ENCODE measurements at places on chromosomes 7 and 10.
A peak's percentile ranks its signal among the peaks of the same experiment; 100 is the strongest.

- no peak for DNase-seq
Observed at GRCh38 chr7:129170441-129171021, 17.9 kb upstream of the SMO start.

GRCh38 chr7:121494516-121494915 lies 98.4 kb upstream of the FAM3C start:
- no peak for DNase-seq

- DNase-seq = peak; percentile 92
Observed at GRCh38 chr10:84308481-84309304, 19.7 kb upstream of the CCSER2 start.

GRCh38 chr10:24622781-24623301 lies 100.8 kb downstream of the ARHGAP21 start:
- DNase-seq = no peak

GRCh38 chr7:14821757-14822480 lies 80.6 kb downstream of the DGKB start:
- peak; percentile 47 for DNase-seq

DNA sequence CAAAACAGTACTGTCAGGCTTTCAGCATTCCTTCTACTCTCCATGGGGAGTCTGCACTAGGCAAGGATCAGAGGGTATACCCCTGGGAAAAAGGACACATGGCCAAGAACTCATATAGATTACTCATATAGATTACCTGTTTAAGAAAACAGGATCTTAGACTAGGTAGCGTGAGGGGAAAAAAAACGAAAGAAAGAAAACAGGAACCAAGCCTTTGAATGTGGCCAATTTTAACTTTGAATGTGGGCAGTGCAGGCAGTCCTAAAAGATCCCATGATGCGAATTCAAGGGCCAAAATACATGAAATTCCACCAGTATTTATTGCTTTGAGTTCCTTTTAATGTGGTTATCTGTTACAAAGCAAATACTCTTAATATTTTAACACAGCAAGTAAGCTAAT lies 108.6 kb upstream of the TAC1 start:
- DNase-seq = no peak

GRCh38 chr7:12258074-12258473 lies 47.0 kb downstream of the TMEM106B start:
- no peak for DNase-seq

GRCh38 chr7:40356312-40356711 lies 221.5 kb downstream of the SUGCT start:
- peak; percentile 32 for DNase-seq

GRCh38 chr7:94133460-94133859 lies 129.3 kb upstream of the BET1 start:
- no peak for DNase-seq

GRCh38 chr10:70934701-70935100 lies 46.3 kb upstream of the PCBD1 start:
- DNase-seq = no peak

DNA sequence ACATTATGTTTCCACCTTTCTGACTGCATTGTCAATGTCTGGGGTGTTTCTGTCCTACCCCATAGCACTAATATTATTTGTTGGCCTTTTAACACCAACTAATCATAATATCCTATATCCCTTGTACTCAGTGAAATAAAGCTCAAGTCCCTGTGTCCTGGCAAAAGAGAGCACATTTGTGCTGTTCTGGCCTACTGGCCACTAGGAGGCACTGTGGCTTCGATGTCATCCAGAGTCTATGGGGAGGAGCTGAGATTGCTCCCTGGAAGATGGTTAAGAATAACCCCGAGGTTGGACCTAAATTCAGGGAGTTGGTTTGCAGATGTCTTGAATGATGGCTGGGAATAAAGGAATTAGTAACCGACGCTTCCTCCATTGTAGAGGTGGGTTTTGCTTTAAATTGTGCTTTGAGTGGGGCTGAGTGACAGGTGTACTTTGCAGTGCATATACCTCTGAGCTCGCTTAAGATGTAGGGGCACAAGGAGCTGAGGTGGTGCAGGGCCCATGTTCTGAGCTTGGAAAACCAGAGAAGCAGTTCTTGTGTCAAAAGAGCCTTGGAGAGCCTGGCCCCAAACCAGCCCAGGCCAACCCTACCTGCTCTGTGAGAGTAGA lies 191.2 kb upstream of the PRSS1 start:
- DNase-seq = peak; percentile 71

DNA sequence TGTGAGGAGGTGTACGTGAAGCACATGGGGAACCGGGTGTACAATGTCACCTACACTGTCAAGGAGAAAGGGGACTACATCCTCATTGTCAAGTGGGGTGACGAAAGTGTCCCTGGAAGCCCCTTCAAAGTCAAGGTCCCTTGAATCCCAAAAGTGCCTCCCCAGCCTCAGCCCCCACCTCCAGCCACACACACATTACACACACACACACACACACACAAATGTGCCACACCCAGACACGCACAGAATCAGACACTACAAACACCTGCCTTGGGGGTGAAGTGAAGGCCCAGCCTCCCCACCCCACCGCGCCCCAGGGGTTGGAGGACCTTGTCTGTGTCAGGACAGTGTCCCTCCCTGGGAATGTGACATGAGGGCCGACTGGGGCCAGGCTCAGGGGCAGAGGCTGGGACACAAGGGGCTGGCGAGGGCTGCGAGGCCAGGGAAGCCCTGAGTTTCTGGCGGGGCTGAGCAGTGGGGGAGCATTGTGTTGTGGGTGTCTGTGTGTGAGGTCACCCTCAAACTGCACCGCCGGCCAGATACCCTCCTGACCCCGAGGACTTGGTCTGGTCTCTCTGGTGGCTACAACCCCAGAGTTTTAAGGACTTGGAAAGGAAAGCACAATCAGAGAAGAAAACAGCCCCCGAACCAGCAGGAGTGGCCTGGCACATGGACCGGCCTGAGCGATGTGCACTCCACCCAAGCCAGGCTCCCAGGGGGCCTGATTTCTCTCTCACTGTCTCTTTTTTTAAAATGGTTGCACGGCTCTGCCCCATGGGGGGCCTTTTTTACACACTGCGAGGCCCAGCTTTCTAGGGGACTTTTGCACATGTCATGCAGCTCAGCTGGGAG lies 4.0 kb upstream of the ATP6V1F start:
- no peak for DNase-seq

DNA sequence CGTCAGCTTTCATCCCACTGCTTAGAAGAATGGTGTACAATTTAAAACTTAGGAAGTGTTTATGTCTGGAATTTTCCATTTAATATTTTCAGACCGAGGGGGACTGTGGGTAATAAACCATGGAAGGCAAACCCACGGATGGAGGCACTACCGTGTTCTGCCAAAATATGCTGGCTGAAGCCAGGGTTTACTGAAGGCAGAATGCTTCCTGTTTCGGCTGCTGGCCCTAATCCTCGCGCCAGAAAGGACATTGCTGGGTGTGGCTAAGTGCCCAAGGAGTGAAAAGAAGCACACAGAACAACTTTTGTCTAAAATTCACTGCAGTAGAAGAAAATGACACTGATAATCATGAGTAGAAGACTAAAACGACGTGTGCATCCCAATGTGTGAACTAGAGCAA lies 32.3 kb downstream of the PITRM1 start:
- DNase-seq = no peak

DNA sequence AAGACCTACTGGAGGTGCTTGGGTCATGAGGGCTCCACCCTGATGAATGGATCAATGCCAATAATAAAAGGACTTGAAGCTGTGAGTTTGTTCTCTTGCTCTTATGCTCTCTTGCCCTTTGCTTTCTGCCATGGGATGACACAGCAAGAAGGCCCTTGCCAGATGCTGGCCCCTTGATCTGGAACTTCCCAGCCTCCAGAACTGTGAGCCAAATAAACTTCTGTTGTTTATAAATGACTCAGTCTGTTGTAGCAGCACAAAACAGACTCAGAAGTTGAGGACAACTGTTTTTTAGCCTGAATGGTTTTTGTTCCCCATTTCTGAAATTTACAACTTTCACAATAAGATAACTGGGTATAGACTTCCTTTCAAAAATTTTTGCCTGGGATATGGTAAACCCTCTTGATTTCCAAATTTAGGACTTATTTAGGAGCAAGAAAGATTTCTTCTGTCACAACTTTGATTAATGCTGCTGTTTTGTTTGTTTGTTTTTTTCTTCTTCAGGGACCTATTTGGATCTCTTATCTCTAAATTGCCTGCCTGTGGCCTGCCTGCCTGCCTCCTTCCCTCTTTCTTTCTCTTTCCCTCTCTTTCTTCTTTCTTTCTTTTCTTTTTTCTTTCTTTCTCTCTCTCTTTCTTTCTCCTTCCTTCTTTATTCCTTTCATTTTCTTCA lies 12.1 kb downstream of the ENTPD1 start:
- DNase-seq = peak; percentile 12

GRCh38 chr10:16765509-16766375 lies 51.5 kb downstream of the RSU1 start:
- no peak for DNase-seq

DNA sequence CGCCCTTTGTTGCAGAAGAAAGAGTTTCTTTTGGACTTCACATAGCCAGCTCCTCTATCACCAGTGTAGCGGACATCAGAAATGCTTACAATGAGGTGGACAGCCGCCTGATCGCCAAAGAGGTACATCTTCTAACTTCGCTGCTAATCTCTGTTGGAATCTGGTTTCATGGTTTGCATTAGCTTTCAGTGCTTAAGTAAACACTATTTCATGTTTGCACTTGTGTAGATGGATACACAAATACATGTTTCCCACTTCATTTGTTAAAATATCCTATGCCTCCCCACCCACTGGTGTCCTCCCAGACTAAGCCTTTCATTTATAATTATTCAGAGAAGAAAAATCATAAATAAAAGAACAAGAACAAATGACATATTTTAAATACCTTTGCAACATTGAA lies 103.9 kb downstream of the WDFY4 start:
- no peak for DNase-seq

- DNase-seq = peak; percentile 99
Observed at GRCh38 chr7:157309988-157310668, 26.7 kb upstream of the DNAJB6 start.

- DNase-seq = peak; percentile 31
Observed at GRCh38 chr10:131980761-131981428, 828 bp downstream of the BNIP3 start.

- DNase-seq = no peak
Observed at GRCh38 chr7:130090745-130091532, 20.6 kb downstream of the KLHDC10 start.

DNA sequence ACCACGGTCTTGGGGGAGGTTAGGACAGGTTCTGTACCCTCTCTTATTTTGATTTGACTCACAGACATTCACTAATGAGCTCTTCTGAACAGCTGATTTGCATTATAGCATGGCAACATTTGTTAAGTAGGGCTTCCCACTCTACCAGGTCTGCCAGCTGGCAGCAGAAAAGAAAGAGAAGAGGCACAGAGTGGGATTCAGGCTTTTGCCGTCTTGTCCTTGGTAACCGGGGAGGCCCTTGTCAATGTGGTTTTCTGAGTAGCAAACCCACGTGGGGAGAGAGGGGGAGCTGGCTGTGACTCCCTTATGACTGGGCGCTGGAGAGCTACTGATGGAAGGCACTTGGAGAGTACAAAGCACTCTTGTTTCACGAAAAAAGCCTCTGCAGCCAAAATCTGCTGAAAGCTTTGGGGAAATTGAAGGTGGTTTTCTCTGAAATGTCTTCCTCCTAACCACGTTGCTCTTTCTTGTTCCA lies 355.3 kb upstream of the GALNT17 start:
- no peak for DNase-seq

DNA sequence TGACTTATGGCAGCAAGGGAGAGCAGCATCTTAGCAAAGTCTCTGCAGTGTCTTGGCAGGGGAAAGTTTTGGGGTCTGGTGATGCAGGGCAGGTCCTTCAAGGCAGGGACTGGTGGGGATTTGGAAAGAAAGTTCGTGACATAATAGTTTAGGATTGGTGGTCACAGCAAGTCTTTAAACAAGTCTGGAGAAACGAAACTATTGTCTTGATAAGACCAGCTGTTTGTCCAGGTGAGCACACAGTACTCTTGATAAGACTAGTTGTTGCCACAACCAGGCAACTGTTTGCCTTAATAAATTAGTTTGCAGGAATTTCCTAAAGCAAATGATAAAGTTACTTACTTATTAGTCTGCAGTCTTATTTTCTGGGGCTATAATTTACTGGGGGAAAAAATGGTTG lies 136.1 kb downstream of the AKR1D1 start:
- DNase-seq = no peak

DNA sequence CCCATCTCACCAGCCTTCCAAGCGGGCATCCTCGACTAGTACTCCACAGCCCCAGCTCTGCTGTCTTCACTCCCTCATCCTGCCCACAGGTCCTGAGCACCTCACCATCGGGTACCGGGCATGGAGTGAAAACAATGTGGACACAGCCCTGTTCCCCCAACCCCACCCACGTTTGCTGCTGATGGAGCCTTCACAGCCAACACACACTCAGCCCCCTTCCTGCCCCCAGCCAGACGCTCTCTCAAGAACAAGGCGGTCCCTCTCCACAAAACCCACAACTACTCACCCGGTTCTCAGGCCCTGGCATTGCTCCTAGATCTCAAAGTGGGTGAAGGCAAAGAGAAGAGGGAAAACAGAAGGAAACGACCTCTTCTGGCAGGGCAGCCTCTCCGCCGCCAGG lies 56.1 kb downstream of the SLIT1 start:
- DNase-seq = no peak

GRCh38 chr7:116957874-116958273 lies 4.6 kb downstream of the ST7 start:
- DNase-seq = no peak

- peak; percentile 80 for DNase-seq
Observed at GRCh38 chr7:65233409-65234034, 140.1 kb upstream of the ZNF92 start.

DNA sequence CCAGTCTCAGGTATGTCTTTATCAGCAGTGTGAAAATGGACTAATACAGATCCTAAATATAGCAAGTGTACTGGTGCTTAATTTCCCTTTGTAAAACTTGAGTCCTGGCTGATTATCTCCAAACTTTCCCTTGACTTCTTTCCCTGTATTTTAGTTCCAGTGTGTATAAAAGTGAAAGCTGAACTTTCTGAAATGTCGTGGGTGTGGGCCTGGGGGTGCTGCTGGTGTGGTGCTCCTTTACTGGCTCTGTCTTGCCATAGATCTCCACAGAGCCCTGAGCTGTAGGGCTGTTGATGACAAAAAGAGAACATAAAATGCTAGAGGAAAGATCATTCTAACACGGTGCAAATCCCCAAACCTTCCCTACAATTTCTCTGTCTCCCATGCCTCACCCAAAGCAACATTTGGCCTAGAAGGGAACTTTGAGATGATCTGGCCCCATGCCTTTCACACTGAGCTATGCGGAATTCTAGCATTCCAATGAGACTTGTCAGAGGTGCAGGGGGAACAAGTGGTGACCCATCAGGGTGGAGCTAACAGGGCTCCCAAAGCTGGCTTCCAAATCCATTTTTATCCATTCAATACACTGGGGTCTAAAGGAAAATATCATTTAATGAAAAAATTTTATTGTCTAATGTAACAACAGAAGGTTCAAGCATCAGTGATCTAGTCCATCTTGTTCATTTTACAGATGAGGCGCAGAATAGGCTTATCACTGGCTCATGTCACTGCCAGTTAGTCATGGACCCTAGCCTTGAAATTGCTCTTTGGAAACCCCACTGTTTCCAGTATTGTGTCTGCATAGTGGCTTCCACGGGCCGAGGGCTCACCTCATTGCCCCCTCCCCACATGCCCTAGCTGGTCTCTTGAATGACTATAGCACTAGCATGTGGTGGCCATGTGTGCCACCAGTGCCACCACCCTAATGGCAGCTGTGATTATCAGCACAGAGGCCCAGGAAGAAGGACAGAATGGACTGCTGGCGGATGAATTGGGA lies 1000.9 kb downstream of the LRMDA start:
- DNase-seq = peak; percentile 91

- no peak for DNase-seq
Observed at GRCh38 chr10:4834898-4835405, 8.9 kb downstream of the AKR1E2 start.

GRCh38 chr10:3898821-3899220 lies 113.8 kb upstream of the KLF6 start:
- DNase-seq = no peak
